ENCODE measurements at places on chromosomes 6 and 20. TPM values are rescaled to one million over a fixed set of nuclear protein-coding genes. Genes with fewer than 3 reads are reported as not detected.

The RAET1E gene
- 0.27 TPM for total RNA-seq

DNA sequence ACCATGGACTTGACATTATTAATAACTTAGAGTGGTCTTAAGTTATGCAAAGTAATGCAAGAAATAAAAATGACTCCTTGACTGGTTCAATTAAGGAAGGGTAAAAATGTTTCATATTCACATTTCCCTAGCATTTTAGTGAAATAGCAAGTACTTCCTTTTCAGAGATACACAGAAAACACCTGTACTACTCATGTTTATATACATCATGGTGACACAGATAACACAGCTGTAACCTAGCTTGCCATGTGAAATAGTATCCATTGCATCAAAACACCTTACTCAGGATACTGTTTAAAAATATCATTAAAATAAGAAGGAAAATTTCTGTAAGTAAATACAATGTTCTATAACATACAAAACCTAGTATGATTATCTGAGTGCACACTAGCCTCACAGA is 102.4 kb downstream of the AHI1 start:
- peaks cover 3% of the 10 kb centered on the region for H3K36me3 ChIP-seq
- no peak for DNase-seq
- H3K27ac ChIP-seq, result no peak overlapping the region
- no peak overlapping the region for H3K4me3 ChIP-seq

DNA sequence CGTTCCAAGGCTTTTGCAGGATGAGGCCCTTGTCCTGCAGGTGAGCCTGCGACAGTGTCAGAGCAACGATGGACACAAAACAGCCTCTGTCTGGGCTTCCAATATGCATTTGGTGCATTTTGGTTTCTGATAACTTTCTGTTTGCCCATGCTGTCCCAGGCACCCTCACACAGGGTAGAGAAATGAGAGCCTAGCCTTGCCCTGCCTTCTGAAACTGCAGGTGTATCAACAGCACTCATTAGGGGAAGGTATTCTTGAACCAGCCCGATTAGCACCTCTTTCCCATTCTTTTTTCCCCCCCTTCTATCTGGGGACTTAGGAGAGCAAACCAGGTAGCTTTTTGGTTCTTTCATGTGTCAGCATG is 30.3 kb downstream of the CHMP4B start:
- no peak overlapping the region for H3K4me3 ChIP-seq
- H3K27ac ChIP-seq, result no peak overlapping the region
- peaks cover 61% of the 10 kb centered on the region for H3K4me1 ChIP-seq
- H3K36me3 ChIP-seq, result no peaks in the 10 kb centered on the region
- DNase-seq, result no peak

The PRR18 gene
- not detected for total RNA-seq

- peak; percentile 18 for DNase-seq
- peaks cover 36% of the 10 kb centered on the region for H3K36me3 ChIP-seq
- peaks cover 48% of the 10 kb centered on the region for H3K4me1 ChIP-seq
- no peaks in the 10 kb centered on the region for H3K27me3 ChIP-seq
- H3K4me3 ChIP-seq, result peak overlapping the region; percentile 7
Observed at GRCh38 chr6:148491638-148492251, 149.1 kb downstream of the SASH1 start.

GRCh38 chr20:3430376-3431069 is 23.1 kb upstream of the DNAAF9 start:
- no peak overlapping the region for H3K27ac ChIP-seq
- H3K4me1 ChIP-seq, result peaks cover 7% of the 10 kb centered on the region
- H3K4me3 ChIP-seq, result no peak overlapping the region
- no peak for DNase-seq
- no peaks in the 10 kb centered on the region for H3K36me3 ChIP-seq

GRCh38 chr20:38754924-38755323 is 6.7 kb downstream of the ACTR5 start:
- no peaks in the 10 kb centered on the region for H3K27me3 ChIP-seq
- no peak for DNase-seq
- H3K36me3 ChIP-seq, result peaks cover 16% of the 10 kb centered on the region
- no peak overlapping the region for H3K27ac ChIP-seq

The NHSL1 gene
- total RNA-seq, result 4.0 TPM

The SMAP1 gene
- total RNA-seq, result 24.4 TPM

All from HFFc6 (cell line).